KG1 (cell line): ENCODE measurements at places on chromosomes 5 and 9.

DNA sequence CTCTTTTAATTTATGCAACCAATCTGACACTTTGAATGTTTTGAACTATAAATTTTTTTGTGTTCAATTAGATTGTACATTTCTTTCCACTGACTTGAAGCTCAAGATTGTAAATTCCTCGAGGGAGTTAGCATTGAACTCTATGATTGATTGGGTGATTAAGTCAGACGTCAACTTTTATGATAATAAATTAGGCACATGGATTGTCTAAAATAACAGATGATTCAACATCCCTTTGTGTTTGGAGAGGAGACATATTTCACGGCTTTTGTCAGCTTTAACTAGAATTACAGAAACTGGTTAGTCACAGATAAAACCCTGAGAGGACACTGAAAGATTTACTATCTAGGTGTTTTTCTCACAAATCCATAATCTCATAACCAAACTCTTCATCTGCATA is 32.7 kb upstream of the TXNDC8 start:
- no peak for DNase-seq

DNA sequence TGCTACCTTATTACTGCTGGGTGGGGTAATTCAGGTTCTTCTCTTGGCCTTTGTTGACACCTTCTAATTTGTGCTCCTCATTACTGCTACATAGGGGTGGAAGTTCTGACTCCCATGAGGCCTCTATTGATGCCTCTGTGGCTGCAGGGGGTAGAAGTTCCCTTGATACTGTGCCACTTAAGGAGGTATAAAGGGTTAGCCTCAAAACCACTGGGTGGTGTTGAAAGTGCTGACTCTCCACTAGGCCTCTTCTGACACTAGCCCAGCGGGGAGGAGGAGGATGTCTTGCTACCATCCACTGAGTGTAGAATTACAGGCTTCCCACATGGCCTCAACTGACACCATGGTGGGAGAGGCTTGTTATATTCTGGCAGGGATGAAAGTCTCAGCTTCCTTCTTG is 36.7 kb upstream of the CCDC112 start:
- no peak for DNase-seq

DNA sequence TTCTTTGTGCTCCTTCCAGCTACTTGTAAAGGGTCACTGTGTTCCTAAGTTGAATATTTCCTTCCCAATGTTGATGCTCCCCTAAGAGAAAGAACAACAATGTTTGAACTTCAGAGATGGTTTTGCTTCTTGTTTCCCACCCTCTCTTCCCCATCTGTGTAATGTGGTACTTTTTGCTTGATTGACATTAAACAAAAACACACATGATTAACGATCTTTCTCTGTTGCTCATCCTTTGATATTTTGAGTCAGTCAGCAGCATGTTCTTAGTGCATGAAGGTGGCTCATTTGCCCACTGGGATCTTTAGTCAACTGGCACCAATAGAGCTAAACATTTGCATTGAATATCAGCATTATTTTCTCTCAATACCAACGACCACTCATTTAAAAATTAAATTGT is 313.0 kb upstream of the RIOK2 start:
- no peak for DNase-seq

- DNase-seq: no peak
Observed at GRCh38 chr9:136681029-136681428, 6.2 kb downstream of the AGPAT2 start.

DNA sequence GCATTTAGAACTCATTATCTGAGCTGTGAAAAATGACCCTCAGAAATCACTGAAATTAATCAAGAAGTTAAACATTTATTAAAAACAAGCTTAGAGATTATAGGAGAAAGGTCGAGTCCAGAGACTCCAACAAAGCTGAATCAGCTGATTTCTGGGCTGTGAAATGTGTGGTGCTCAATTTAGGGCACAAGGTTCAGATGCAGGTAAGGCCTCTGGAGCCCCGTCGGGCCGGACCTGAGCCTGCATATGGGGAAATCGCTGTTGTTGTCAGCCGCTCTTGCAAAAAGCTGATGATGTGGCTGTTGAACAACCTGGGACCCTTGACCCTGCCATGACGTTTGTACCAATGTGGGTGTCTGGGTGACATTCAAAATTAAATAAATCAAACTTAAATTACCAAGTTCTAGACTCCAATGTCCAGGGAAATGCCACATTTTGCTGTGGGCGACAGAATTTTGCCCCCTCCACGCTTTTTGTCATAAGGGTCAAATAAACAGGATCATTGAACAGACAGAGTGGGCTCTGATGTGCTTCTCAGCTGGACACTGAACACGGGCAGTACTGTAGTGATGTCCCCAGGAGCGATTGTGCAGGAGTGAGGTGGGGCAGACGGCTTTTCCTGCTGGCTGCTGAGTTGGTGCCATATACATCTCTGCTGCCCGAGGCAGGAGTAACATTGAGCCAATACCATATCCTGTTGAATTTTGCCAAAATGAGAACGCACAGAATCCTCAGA is 27.2 kb upstream of the FBP1 start:
- DNase-seq: no peak
